CD4-positive, alpha-beta T cell treated with Interleukin-10 for 1 hour (primary cell): ENCODE measurements at places on chromosomes 2 and 18.
A peak's percentile ranks its signal among the peaks of the same experiment; 100 is the strongest.

GRCh38 chr2:30541680-30542079, 94.6 kb downstream of the LCLAT1 start:
- DNase-seq = no peak

DNA sequence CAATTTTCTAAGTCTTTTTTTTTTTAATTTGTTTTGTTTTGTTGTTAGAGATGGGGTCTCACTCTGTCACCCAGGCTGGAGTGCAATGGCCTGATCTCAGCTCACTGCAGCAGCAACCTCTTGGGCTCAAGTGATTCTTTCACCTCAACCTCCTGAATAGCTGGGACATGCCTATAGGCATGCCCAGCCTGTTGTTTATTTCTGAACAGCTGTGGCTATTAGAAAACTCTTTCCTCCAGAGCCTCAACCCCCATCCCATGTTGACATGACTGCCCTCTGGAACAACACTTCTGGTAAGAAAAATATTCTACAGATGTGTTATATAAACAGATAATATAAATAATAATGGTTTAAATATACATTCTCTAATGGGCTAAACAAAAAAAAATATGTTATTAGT, 44.4 kb upstream of the TWSG1 start:
- no peak for DNase-seq

GRCh38 chr2:126838716-126838985, 60.0 kb upstream of the TEX51 start:
- no peak for DNase-seq

DNA sequence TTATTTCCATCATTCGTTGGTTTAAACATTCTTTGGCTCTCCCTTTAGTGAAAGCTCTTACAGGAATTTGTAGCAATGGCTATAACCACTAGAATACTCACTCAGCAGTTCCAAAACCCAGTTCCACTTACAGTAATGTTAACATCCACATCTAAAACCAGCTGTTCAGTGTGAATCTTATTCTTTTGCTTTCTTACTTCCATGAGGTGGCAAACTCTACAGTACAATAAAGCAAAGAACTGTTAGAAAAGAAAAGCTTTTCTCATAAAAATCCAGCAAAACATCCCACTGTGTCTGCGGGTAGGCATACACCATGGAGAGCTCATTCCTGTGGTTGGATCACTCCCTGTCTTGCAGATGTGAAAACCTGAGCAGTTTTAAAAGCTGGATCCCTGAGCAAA, 147.1 kb downstream of the ARHGAP28 start:
- DNase-seq = no peak

DNA sequence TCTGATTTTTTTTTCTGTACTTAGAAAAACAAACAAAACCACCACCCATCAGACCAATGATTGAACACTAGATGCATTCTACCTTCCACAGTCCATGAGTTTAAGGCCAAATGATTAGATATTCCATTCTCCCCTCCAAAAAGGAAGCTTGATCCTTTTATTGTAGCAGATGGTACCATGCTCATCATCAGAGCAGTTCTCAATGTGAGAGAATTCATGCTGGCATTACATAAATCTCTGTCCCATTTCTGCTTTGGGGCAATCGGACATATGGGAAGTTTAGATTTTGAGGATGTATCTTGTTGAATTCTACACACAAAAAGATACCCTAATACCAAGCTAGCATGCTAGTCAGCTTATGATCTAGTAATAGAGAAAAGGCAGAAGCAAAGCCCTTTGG, 186.6 kb downstream of the RAD51AP2 start:
- no peak for DNase-seq

- no peak for DNase-seq
These were observed 42.1 kb upstream of the REL start for GRCh38 chr2:60839126-60839813.

GRCh38 chr2:72173640-72174321, 26.1 kb upstream of the CYP26B1 start:
- no peak for DNase-seq

- DNase-seq = no peak
These were observed 17.0 kb downstream of the TMEM177 start for GRCh38 chr2:119696005-119696404.

DNA sequence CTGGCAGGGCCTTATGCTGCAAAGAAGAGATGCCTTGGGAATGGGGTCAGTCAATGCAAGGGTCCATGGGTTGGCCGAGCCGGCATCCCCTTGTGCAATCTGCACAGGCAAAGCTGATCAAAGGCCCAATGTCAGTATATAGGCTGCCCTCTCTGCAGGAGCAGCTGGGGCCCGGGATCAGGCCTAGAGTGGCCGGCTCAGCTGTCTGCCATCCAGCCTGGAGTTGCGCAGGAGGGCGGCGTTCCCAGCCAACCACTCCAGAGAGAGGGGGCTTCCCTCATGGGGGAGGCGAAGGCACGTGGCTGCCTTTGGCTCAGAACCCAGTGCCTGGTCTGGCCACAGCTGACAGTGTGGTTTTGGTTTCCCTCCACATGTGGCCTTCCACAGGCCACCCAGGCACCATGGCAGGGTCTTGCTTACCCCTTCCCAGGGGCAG, 3.9 kb downstream of the INPP5D start:
- no peak for DNase-seq

GRCh38 chr2:63827749-63828148, 13.9 kb upstream of the UGP2 start:
- DNase-seq = no peak

GRCh38 chr2:218895326-218895725, 14.7 kb downstream of the WNT10A start:
- no peak for DNase-seq

DNA sequence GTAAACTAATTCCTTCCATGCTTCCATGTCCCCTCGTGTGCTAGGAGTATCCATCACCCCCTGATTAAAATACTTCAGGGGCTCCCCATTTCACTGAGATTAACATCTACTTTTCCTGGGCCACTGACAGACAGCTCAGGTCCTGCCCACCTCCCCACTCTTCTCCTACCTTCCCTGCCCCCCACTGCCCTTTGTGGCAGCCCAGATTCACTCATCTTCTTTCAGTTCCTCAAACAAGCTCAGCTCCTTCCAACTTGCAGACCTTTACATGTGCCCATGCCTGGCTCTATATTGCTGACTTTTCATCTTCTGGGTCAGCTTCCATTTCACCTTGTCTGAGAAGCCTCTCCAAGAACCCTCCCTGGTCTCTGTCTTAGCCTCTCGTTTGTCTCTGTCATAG, 12.0 kb downstream of the RUFY4 start:
- no peak for DNase-seq

GRCh38 chr2:29165362-29166241, 50.4 kb downstream of the CLIP4 start:
- DNase-seq = no peak

GRCh38 chr2:227395556-227395955, 7.8 kb upstream of the SCYGR1 start:
- no peak for DNase-seq

DNA sequence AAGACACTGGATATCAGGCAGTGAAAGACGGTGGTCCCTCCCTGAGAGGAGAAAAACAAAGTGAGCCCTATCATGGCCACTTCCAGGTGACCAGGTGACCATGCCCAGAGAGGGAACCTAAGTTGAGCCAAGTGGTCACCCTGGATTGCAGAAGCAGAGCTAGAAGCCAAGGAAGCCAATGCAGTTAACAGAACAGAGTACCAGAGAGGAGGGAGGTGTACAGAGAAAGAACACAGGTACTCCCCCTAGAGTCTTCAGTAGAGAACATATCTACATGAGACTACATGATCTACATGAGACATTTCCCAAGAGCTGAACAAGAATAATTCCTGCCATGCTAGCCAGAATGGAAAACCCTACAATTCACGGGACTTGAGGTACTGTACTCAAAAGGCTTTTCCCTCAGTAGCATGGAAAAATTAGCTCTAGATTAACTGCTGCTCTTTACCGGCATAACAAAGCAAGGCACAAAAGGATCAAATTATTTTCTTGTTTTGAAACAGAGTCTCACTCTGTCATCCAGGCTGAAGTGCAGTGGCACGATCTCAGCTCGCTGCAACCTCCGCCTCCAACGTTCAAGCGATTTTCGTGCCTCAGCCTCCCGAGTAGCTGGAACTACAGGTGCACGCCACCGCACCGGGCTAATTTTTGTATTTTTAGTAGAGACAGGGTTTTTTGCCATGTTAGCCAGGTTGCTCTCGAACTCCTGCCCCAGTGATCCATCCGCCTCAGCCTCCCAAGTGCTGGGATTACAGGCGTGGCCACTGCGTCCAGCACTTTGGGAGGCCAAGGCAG, 23.5 kb downstream of the ROCK2 start:
- no peak for DNase-seq

DNA sequence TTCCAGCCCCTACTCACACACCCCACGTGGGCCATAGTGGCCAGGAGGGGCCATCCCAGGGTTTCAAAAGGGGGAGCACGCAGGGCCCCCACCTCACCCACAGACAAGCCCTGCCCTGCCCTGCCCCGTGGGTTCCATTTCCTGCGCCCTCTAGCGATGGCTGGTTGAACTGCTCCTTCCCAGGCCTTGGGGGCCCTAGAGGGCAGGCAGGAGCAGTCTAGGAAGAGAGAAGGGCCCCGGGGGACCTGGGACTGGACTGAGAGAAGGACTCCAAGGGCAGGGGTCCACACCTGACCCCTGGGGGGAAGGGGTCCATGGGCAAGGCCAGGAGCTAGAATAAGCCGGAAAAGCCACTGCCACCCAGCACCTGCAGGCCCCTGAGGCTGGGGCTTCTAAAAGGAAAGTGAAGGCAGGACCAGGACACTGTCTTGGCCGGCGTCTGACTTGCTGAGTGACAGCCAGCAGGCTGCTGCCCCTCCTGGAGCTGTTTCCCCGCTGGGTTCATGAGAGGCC, 10.1 kb downstream of the CYP26B1 start:
- DNase-seq = peak; percentile 48

- no peak for DNase-seq
These were observed 49.3 kb downstream of the ALPK2 start for GRCh38 chr18:58579561-58580047.

DNA sequence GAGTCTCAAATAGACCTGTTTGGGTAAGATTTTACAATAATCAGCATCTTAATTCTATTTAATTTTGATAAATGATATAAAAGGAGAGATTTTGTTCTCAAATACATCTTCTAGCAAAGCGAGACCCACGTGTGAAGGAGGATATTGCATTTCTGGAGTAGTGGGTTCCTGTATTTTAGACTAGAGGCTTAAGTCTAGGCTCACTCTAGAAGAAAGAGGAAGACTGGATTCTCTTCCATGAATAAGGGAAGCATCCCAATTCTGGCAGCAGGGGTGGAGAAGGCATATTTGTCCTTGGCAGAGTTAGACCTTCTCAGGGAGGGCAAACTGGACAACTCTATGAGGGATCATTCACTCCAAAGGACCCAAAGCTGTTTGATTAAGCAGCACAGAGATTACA, 11.3 kb upstream of the FAM228A start:
- DNase-seq = no peak

DNA sequence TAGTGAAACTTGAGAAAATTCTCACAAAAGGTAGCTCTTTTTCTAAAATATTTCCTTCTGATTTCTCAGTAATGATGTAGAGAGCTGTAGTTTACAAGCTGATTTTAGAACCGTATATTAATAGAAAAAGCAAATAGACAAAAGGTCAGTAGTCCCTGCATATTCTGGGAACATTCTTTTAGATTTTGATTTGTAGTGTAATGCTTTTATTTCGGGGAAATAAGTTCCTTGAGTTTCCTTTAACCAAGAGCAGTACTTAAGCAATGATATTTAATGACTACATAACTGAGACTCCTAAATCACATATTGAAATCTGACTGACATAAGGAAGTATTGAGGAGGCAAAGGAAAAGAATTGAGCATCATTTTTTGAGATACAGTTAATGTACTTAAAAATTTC, 22.4 kb downstream of the NBEAL1 start:
- DNase-seq = no peak

- no peak for DNase-seq
These were observed 191.9 kb upstream of the SMAD2 start for GRCh38 chr18:48122376-48122775.

- DNase-seq = no peak
These were observed 17.9 kb upstream of the LRRTM1 start for GRCh38 chr2:80322311-80322920.

DNA sequence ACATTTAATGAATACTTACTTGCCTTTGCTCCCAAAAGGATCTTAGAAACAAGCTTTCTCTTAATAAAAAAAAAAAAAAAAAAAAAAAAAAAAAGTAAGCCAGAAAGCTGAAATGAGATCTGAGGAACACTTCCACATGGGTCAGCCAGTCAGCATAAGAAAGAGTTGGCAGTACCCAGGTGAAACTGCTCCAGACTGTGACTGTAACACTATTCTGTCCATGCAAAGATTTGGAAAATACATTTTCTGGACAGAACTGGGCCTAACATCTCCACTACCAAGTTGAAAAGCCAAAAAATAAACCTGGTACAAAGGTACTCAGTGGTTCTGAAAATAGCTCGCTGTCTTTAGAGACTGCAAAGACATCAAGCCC, 135.7 kb downstream of the THADA start:
- DNase-seq = no peak

GRCh38 chr2:12493031-12493513, 223.7 kb upstream of the TRIB2 start:
- peak; percentile 33 for DNase-seq

DNA sequence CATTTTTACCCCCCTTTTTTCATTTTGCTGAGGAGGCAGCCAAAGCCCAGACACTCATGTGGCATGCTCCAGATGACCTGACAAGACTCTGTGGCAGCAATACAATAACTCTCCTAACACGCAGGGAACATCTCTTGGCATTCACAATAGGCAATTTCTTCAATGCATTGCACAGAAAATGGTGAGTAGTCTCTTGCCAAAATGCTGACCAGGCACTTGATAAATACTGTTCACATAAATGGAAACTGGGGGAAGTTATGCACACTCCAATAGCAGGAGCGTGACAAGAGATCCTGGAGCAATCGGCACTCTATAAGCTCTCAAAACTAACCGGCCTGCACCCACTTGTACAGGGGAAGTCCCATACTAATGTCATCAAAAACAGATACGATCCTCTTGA, 66.3 kb downstream of the NBAS start:
- DNase-seq = no peak

GRCh38 chr2:43346602-43347567, 120.5 kb upstream of the ZFP36L2 start:
- DNase-seq = no peak

DNA sequence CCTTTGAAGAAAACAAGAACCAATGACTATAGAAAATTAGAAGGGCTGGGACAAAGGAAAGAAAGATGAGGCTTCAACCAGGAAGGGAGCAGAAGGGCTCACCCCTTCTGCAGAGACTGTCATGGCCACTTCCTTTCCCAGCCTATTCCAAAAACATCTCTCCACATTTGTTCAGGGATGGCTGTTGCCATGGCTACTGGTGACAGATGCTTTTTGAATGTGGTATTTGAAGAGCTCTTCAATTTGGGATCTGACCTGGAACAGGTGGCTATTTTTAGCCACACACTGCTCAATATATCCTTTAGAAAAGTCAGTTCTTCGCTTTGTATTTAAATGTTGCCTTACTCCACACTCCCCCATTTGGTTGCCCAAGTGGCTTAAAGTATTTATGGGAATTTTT, 64.1 kb upstream of the LCLAT1 start:
- DNase-seq = no peak

DNA sequence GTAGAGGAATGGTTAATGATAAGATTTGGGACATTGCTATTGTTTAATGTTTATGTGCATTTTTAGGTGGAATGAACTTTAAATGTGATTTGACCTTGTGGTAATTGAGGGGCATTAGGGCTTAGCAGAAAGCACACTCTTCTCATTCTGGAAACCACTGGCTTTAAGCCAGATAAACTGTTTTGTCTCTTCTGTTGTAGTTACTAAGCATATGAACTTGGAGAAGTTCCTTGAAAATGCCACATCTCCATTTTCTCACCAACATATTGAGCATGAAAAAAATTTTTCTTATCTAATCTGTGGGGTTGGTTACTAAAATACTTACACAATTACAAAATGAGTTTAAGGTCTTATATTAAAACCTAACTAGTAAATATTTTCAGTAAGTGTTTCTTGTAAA, 70.8 kb upstream of the FSHR start:
- no peak for DNase-seq
